ENCODE measurements at places on chromosomes 6 and 20. TPM values are rescaled to one million over a fixed set of nuclear protein-coding genes. Genes with fewer than 3 reads are reported as not detected.

The WFDC10B gene
- total RNA-seq: not detected

The CFAP206 gene
- total RNA-seq: not detected

The AKAP12 gene
- total RNA-seq: 15.4 TPM

The KCNK15 gene
- total RNA-seq: 0.97 TPM

The TRIM15 gene
- not detected for total RNA-seq

The STX11 gene
- total RNA-seq: 8.8 TPM

The GCNT2 gene
- total RNA-seq: 37.1 TPM

The CAGE1 gene
- total RNA-seq: not detected

The COL21A1 gene
- 87.3 TPM for total RNA-seq

The MICB gene
- total RNA-seq: 1.9 TPM

The MATN4 gene
- total RNA-seq: not detected

The ETV7 gene
- total RNA-seq: 0.13 TPM

The PAK5 gene
- not detected for total RNA-seq

The NKX2-2 gene
- total RNA-seq: 0.11 TPM

The MUCL3 gene
- total RNA-seq: not detected

The TAGAP gene
- 0.75 TPM for total RNA-seq

The INSM1 gene
- total RNA-seq: not detected
